Cortex of kidney (tissue), 1 donor: ENCODE measurements at places on chromosomes 6 and 20.

GRCh38 chr6:66814156-66814555, 1107.1 kb upstream of the EYS start:
- DNase-seq, result no peak

DNA sequence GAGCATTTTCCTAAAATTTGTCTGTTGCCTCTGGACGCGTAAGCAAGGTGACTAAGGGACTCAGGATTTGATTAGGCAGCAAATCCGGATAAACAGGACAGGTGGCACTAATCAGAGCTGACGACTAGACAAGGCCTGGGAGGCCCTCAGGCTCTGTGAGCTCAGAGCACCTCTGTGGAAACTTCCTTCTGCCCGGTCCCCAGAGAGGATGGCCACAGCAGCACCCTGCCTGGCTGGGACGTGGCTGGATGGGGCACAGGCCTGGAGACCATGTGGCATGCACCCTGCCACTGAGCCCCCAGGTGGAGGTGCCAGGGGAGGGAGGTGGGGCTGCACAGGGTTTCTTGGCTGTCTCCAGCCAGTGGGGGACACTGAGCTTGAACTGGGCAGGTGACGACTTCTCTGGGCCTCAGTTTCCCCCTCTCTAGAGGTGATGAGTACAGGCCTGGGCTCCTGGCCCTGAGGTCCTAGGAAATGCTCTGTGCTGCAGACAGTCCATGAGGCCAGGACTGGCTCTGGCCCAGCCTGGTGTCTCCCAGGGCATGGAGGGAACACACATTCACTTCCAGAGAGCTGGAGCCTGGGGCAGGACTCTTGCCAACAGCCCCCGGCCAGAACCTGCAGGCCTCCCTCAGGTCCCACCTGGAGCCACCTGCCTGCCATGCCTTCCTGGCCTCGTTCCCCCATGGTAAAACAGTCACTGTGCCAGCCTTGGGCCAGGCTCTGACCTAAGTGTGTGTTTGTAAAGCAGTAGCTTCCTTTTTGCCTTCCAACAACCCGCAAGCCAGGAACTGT, 39.6 kb upstream of the STX16 start:
- no peak for DNase-seq

GRCh38 chr6:7819431-7820015, 91.1 kb downstream of the TXNDC5 start:
- no peak for DNase-seq

DNA sequence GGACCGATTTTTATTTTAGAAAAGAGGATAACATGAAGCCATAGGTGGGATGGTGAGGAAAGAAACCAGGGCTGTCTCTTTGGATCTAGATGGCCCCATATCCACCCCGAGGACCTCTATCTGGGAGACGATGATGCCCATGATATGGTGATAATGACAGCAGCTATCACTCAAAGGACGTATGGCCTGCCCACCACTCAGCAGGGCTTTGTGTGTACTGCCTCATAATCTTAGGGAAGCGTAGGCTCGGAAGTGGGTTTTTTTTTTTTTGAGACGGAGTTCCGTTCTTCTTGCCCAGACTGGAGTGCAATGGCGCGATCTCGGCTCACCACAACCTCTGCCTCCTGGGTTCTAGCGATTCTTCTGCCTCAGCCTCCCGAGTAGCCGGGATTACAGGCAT, 8.2 kb upstream of the TAF8 start:
- no peak for DNase-seq

- DNase-seq, result no peak
Measured at GRCh38 chr20:37567671-37568588, 40.3 kb upstream of the BLCAP start.

DNA sequence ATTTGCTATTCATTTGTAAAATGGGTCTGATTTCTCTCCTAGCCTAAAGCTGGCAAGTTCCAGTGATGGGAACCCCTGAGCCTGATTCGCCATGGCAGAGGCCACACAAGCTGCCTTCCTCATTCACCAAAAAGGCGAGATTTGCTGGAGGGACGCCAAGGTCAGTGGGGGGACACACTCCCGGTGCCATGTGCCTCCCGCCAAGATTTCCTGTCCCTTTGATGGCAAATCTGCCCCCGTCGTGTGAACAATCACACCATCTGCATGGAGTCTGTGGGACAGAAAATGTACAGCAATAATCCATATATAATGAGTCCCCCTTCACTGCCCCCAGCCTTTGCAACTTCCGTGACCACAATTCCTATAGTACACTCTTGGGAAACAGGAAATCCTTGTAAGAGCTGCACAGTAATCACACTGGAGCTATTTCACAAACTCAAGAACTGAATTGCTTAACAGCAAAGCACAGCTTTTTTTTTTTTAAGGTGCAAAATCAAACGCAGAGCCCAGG, 15.7 kb upstream of the IGF2R start:
- DNase-seq, result no peak

GRCh38 chr6:7426447-7427169, 37.0 kb downstream of the RIOK1 start:
- no peak for DNase-seq

DNA sequence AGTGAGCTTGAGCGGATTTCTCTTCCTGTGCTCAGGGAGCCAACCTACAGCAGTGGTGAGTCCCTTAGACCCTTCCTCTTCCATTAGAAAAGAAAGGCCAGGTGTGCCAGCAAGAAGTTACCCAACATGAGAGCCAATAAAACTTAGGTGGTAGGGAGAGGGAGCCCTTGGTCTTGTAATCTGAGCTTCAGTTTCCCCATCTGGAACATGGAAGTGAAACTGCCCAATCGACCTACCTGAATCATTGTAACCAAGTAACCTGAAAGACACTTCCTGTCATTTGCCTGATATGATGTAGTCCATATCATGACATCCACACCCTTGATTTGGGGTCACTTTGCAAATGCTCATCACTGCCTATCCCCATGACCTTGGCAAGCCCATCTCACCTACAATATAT, 66.4 kb downstream of the MDGA1 start:
- no peak for DNase-seq

DNA sequence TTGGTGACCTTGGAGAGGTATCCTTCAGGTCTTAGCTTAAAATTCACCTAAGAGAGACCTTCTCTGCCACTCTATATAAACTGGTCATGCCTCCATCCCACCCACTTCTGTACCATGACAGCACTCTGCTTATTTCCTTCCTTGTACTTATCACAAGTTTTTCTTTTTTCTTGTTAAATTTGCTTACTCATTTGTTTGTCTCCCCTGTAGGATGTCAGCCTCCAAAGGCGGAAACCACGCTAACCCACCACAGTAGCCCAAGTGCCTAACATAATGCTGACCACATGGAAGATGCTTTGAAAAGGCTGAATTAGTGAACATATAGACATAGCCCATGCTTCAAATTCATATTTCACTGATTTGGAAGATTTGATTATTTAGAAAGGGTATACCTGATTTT, 5.4 kb downstream of the BMP6 start:
- no peak for DNase-seq

DNA sequence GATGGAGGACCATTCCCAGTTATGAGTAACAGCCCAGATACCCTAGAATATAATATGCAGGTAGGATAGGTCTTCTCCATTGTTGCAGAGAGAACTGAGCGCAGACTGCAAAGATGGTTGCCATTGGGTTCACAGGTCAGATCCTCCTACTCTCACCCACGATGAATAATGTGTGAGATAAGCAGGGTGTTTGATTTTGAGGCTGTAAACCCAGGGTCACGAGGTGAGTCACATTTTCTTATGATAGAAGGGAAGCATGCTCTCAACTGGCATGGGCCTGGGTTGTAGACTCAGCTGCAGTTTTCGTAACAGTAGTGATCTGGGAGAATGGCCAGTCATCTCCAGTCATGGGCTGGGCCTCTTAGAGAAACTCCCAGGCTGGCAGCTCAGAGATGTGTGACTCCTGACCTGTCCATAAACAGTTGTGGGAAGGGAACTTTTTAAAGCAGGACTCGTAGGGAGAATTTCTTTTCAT, 74.2 kb downstream of the CD164 start:
- DNase-seq, result no peak
